ENCODE measurements at places on chromosomes 16 and 17.

GRCh38 chr17:33492731-33493265 is 199.7 kb upstream of the ASIC2 start:
- no peak for DNase-seq

GRCh38 chr16:90046971-90047713 is 27.9 kb upstream of the DBNDD1 start:
- peak; percentile 41 for DNase-seq

DNA sequence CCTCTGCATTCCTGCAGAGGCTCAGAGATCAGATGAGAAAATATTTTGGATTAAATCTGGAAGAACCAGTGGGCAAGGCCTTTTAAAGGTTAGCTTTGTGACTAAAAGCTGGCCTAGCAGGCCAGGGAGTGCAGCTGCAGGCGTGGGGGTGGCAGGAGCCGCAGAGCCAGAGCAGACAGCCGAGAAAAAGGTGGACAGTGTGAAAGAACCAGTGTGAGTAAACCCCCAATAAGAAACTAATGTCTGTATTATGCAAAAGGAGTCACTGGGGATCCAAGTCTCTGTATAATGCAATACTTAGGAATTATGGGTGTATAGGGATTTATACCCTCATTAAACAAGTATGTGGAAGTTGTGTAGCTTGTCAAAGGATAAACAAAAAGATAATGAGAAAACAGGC is 21.4 kb upstream of the SPACA3 start:
- DNase-seq: no peak

- DNase-seq: no peak
These were observed 135.9 kb upstream of the SHISA6 start for GRCh38 chr17:11105141-11105540.

GRCh38 chr16:84827131-84827574 is 7.4 kb downstream of the CRISPLD2 start:
- no peak for DNase-seq

DNA sequence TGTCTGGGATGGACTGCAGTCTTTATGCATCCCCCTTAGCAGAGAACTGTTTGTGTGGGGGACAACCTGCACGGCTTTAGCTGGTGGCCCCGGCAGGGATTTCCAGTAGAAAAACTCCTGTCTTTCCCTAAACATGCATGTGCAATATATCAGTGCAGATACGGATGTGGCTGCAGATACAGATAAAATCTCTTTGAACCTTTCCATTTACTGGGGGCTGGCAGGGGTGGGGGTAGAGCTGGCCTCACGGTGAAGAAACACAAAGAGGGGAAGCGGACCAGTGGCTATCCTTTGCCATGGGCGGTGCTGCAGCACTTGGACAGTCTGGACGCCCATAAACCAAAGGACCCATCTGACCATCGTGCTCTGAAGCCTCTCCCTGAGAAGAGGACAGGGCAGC is 201.3 kb downstream of the ZFHX3 start:
- DNase-seq: no peak

GRCh38 chr16:75244225-75244809 is 7.1 kb downstream of the BCAR1 start:
- peak; percentile 59 for DNase-seq

GRCh38 chr17:65270499-65271253 is 133.5 kb downstream of the RGS9 start:
- DNase-seq: peak; percentile 23

DNA sequence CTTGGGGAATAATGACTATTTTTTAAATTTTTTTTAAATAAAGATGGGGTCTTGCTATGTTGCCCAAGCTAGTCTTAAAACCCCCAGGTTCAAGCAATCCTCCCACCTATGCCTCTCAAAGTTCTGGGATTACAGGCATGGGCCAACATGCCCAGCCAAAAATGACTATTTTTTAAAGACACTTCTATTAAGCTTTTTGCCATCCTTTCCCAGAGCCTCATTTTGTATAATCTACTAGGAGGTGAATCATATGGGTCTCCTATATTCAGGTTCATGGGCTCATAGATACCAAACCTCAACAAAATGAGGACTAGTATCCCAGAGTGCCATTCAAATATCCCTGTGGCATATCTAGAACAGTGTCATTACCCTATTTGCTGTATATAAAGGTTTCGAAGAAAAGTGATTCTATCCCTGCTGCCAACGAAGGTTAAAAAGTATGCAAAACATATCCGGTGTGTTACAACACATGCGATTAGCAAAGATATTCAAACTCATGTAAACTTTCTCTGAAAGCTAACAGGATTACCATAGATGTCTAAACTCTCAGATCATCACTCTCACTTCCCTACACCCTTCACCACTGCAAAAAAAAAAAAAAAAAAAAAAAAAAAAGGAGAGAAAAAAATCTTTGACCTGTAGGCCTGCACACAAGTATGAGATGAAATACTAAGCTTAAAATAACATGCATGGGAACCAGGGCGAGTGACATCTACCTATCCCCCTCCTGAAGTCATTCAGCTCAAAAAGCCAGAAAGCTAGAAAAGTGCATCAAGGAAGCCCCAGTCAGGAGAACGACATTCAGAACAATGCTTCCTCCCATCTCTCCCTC is 23.5 kb downstream of the XPO6 start:
- DNase-seq: no peak

DNA sequence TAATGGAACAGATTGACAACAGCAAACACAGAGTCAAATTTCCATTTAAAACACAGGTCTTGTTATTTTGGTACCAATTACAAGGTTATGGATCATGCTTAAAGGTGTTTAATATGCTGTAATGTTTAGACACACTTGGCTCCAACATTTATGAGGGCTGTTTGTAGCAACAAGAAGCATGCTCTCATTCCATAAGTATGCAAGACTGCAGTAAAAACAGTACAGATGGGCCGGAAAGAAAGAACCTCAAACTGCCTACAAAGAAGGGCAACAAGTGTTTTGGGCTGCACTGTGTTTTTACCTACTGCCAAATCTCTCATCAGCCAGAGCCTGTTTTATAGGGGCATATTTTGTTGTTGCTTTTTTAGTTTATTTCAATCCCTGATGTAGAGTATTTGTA is 100.5 kb upstream of the HS3ST3A1 start:
- DNase-seq: peak; percentile 56

DNA sequence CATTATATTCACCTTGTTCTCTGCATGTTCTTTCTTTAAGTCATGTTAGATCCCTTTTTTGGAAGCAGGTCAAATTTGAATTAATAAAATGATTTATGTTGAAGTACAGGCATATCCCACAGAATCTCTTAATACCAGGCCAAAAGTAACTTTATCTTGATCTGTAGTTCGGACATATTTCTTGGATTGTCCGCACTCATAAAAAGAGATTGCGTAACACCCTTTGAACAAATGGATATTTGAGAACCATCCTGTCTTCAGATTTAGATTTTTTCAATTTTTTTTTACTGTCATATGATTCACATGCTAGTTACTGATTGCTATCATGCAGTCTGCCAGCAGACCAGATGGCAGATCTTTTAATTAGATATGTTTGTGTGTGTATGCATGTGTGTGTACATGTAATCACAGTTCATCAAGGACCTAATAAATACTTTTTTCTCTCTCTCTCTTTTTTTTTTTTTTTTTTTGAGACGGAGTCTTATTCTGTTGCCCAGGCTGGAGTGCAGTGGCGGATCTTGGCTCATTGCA is 352.6 kb downstream of the WWOX start:
- DNase-seq: no peak

DNA sequence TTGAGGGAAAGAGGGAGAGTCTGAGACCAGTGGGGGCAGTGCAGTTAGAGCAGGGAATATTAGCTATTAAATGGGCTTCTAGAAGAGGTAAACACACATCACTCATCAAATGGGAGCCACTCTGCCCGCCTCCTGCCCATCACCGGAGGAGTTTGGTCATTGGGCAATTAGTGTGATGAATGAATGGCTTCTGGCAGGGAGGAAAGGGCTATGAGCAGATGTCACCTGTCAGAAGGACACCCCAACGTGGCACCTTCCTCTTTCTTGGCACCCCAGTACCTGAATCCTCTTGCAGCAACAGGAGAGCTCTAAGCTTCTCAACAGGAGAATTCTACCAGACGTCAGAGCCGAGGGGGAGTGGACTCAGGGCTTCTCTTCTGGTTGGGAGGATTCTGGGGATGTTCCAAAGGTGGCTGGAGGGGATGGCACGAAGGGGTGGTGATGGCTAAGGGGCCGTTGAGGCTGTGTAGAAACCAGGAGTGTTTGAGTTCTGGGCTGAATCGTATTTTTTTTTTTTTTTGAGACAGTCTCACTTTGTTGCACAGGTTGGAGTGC is 11.0 kb downstream of the C1QTNF1 start:
- no peak for DNase-seq

GRCh38 chr16:63426275-63426870 is 1390.1 kb upstream of the CDH8 start:
- no peak for DNase-seq

- peak; percentile 81 for DNase-seq
These were observed at the start of gene TMEM107 for GRCh38 chr17:8176197-8176940. Gene TMEM107 (minus strand): TSS chr17:8176380. CDS start chr17:8176286, 94 bp downstream.

DNA sequence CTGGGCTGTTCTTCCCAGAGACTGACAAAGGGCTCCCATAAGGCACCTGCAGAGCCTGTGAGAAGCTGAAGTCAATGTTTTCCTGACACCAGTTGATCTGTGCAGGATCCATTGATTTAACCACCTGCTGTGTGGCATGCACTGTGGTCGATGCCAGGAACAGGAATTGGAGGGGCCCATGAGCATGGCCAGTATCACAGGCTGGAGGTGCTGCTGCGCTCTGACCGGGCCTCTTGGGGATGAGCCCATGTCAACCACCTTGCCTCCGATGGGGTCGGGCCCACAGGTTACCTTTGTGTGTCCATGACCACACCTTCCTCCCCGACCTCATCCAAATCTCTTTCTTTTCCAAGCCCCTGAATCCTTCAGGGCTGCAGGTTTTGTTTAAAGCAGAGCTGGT is 18.2 kb upstream of the STH start:
- DNase-seq: no peak

DNA sequence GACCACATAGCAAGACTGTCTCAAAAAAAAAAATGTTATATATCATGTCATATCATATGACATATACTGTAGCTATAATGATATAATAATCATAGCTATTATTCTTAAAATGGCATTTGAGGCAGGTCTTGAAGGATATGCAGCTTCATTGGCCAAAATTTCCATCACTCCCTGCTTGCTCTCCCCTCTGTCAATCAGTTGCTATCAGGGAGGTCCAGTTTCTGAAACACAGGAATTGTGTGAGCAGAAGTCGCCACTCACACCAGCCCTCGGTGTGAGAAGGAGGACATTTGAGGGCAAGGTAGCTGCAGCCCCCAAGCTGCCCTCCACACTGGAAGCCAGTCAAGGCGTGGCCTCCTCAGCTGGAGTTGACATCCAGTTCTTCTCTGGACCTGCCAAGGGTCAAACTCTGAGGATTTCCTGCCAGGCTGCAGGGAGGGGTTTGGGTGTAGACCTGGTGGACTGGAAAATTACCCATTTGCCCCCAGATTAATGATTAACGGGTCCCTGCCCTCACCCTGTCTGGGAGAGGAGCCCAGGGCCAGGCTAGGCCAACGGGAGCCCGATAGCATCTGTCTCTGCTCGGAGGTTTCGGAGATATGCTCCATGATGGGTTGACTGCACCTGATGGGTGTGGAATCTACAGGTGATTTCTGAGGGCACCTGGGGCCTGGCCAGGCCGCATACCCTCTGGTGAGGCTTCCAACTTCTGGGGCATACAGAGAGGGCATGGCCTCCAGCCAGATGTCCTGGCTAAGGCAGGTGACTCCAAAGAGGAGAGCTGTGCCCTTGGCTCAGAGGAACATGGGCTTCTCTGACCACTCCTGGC is 18.8 kb downstream of the WNT9B start:
- no peak for DNase-seq

GRCh38 chr16:87829622-87829980 is 39.7 kb downstream of the SLC7A5 start:
- no peak for DNase-seq

GRCh38 chr17:33127706-33128105 is 136.1 kb downstream of the SPACA3 start:
- DNase-seq: no peak

- no peak for DNase-seq
These were observed 72.6 kb downstream of the FBXL20 start for GRCh38 chr17:39328815-39329214.

All from astrocyte of the spinal cord (primary cell).